ENCODE measurements at places on chromosomes 7 and 10.

GRCh38 chr7:84924353-84924752, 262.5 kb downstream of the SEMA3D start:
- DNase-seq = no peak

GRCh38 chr10:102613286-102613685, 31.0 kb upstream of the TRIM8 start:
- DNase-seq = no peak

GRCh38 chr7:113087071-113087998, 708 bp upstream of the GPR85 start:
- DNase-seq = no peak

- DNase-seq = peak; percentile 6
Measured at GRCh38 chr10:132885451-132886210, 56.7 kb downstream of the CFAP46 start.

DNA sequence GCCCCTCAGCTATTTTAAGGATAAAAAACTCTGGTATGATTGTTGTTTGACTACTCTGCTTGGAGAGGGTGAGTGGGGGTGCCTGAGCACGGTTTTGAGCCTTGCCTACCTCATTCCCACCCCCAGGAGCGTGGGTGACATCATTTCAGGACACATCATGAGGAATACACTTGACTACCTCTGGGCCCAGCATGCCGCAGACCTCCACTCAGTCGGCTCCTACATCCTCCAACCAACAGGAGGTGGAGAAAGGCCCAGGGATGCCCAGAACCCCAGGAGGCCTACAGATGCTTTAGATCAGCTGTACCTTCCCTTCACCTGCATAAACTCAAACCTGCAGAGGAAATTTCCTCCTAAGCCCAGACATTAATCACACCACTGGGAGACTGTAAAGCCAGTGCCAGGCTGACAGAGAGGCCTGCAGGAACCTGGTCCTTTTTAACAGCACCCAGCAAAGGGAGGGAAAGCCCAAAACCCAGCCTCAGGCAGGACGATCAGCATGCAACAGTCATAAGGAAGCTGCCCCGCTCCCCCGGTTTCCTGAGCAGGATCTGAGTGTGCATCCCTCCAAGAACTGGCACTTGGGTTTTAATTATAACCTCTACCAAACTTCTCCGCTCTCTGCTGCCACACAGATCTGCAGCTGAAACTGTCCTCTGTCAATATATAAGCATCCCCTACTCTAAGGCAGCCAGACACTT, 61.7 kb upstream of the ZNRF2 start:
- DNase-seq = no peak

GRCh38 chr10:60323162-60323561, 66.5 kb downstream of the ANK3 start:
- no peak for DNase-seq

- DNase-seq = no peak
Measured at GRCh38 chr7:133698127-133698526, 429.0 kb upstream of the LRGUK start.

DNA sequence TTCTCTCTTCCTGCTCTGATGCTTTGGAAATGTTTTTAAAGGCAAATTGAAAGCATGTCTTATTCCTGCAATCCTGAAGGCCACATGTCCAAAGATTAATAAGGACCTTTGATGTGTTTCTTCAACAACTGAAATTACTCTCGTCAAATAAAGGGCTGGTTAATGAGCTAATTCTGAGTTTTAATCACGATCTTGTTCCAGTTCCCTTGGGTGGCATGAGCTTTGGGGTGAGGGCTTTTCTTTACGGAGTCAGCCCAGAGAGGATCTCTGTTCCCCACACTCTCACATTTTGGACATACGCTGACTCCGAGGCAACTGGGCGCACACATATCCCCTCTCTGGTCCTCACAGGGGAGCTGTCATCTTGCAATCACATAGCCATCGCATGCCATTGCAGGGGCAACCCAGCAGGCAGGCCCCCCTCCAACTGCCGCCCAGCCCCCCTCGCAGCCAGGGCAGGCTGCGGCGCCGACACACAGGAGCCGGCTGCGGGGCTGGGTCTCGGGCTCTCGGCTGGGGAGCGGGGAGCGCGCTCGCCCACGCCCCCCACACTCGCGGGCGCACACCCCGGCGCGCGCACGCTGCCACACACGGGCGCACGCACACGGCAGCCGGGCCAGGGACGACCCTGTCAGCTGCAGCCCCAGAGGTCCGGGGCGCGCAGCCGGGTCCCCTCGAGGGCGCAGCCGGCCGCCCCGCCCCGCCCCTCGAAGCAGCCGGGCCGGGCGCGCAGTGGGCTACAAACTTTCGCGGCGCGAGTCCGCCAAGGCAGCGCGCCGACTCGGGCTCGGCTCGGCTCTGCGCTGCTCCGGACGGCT, at the start of gene GDF10:
Gene GDF10, plus strand, starts transcription at position 587 of the 818 bp plus-strand sequence. CDS start 455 bp downstream, outside the sequence.
- DNase-seq = no peak

GRCh38 chr7:101243646-101244374, 1.1 kb downstream of the FIS1 start:
- no peak for DNase-seq

DNA sequence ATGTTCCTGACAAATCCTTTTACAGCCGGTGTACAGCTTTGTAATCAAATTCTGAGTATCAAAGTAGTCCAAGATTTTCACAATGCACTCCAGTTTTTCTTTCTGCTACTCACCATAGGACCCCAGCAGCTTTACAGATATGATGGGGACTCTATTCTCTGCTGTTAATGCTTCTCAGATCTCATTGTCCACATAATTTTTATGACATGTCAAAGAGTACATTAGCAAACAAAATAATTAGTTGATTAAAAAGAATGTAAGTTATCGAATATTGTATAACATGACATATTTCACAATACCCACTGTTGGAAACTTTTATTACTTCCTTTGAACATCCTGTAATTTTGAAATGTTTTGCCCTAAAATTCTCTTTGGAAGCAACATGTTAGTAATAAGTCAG, 81.4 kb upstream of the KIAA1217 start:
- DNase-seq = no peak

DNA sequence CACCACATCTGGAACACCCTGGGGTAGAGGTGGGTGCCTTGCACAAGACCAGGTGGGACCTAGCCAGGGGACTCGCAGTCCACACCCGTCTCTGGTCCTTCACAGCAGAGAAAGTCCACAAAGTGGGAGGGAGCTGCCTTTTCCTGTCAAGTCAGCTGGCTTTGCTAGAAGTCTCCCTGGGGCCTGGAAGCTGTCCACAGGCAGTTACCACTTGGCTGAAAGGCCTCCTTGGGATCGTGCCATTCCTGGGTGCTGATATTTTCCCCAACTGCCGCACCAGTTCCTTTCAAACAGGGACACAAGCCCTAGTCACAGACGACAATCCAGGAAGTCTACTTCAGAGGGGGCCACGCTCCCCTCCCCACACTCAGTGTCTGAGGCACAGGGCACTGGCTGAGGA, 75.4 kb downstream of the AFAP1L2 start:
- no peak for DNase-seq

GRCh38 chr7:45581271-45581780, 7.2 kb downstream of the ADCY1 start:
- no peak for DNase-seq

DNA sequence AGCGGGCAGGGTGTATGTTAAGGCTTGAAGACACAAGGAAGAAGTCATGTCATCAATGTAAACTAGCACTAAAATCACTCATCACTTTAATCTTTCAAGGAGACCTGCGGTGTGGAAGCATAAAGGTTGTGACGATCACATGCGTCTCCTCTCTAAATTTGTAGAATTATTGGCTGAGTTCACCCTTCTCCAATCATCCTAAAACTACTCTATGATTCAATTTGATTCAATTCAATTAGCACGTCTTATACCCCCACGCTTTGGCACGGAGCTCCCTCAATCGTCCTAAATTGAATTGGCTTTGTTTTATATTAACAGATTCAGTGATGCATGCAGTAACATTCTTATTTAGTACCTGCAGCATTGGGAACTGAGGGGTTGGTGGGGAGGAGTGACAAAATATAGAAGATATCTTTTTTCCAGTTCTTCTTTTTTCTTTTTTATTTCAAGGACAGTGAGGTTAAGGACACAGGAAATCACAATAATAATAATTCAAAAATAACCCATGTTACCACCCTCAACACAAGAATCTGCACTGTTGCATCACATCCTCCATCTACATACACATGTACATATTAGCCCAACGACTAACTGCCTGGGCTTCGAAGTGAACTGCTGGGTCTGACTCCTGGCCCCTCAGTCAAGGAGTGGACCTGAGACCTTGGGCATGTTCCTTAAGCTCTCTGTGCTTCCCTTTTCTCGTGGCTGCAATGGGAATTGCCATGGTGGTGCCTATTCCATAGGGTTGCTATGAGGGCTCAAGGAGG, 86.5 kb downstream of the LSM5 start:
- no peak for DNase-seq

DNA sequence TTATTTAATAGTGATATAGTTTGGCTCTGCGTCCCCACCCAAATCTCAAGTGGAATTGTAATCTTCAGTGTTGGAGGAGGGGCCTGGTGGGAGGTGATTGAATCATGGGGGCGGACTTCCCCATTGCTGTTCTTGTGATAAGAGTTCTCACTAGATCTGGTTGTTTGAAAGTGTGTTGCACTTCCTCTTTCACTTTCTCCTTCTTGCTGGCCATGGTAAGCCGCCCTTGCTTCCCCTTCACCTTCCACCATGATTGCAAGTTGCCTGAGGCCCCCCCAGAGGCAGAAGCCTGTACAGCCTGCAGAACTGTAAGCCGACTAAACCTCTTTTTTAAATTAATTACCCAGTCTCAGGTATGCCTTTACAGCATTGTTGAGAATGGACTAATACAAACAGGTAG, 101.4 kb downstream of the MTPAP start:
- DNase-seq = no peak

DNA sequence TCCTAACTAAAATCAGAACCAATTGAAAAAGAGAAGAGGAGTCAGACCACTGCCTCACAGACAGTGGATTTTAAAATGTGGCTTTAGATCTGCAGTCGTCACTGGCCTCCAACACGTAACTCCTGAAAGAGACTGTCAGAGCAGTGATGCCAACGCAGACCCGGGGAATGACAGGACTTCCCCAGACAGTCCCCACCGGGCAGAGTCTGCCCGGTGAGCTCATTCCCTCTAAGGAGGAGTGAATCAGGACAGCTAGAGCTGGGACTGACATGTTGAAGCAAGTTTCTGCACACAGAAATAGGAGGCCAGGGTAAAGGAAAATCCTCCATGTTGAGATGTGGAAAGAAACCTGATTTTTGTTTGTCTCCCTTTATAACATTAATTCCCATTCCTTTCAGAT, 105.0 kb downstream of the TES start:
- DNase-seq = no peak

DNA sequence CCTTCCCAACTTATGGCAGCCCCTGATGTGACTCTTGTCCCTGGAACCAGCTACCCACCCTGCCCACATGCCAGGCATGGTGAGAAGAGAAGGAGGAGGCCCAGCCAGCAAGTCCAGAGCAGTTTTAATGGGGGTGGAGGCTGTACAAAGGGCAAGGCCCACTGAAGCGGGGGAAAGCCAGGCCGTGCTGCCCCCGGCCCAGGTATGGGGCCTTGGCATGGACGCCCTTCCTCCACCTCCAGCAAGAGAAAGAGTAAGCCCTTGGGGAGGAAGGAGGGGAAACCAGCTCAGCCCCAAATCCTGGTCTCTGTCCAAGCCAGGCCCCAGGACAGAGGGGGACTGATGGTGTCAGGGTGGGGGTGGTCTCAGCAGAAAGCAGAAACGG, 7.0 kb downstream of the NFKB2 start:
- DNase-seq = no peak

GRCh38 chr10:71737001-71737833, 17.6 kb upstream of the C10orf105 start:
- DNase-seq = peak; percentile 53

GRCh38 chr7:95324431-95324830, at the start of gene PON1:
TSS of gene PON1 (minus strand) at chr7:95324532. CDS start at chr7:95324475, 57 bp downstream.
- DNase-seq = no peak

DNA sequence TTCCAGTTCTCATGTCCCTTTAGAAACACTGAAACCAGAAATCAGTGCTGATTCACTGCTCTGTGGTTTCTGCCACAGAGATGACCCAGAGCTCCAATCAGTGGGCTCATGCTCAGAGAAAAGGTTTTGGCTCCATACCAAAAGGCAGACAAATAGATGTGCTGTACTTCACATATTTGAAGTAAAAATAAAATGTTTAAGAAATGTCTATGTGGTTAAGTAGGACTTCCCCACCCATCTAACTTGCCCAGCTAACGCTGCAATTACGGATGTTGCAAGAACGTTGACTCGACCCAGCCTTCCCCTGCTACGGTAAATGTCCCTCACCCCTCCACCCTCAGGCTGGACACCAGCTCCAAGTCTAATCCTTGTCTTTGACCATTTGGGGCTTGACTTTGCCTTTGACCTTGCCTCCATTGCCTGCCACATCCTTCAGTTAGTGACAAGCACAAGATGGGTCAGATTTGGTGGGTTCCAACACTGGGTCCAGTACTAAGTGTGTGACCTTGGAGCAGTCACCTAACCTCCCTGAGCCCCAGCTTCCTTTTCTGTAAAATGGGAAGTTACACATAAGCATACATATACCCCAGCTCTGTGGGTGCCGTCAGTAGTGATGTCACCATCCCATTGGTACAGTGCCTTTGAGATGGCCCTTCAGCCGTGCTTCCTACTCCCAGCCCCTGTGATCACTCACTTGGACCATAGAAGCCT, 95.8 kb downstream of the CHST15 start:
- no peak for DNase-seq

GRCh38 chr7:80047032-80047431, 87.6 kb upstream of the GNAI1 start:
- DNase-seq = no peak

DNA sequence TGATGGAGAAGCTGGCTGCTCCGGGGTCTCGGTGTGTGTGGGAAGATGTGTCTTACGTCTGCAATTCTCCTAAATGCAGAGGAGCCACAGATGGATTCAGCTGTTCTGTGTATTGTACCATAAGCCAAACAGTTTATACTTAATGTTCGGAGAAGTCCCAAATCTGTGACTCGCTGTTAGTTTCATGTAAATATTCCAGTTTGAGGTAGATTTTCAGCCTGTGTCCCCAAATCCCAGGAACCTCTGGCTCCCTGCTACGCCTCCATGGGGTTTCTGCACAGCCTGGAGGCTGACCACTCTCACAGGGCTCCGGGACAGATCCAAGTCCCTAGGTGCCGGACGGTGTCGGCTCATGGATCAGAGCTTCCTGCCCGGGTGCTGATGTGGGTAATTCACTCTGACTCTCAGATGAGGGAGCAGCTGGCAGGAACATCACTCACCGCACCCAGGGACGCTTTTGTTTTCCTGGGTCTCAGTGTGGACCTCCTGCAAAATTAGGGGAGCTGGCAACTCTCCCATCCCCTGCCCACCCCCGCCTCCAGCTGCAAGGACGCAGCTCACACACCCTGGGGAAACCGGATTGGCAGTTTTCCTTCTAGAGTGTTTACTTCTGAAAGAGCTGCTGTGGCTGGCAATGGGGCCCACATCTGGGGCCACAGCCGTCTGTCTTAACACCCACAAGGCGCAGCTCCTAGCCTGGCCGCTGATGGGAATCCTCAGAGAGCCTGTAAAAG, 421.1 kb upstream of the FOXK1 start:
- DNase-seq = no peak

Measured in transverse colon (tissue), 4 donors.